ENCODE measurements at places on chromosomes 7 and 10.

- DNase-seq, result no peak
These were observed 3.6 kb downstream of the NPM3 start for GRCh38 chr10:101779544-101780186.

- no peak for DNase-seq
These were observed 222.3 kb downstream of the BBS9 start for GRCh38 chr7:33351709-33352108.

GRCh38 chr10:11448190-11448544 lies 163.3 kb downstream of the USP6NL start:
- DNase-seq, result no peak

- DNase-seq, result no peak
These were observed 594 bp downstream of the ZNF503 start for GRCh38 chr10:75400771-75401568.
